ENCODE measurements at places on chromosomes 6 and 20.

GRCh38 chr20:59138114-59138748 lies 25.4 kb upstream of the ZNF831 start:
- no peak for DNase-seq

DNA sequence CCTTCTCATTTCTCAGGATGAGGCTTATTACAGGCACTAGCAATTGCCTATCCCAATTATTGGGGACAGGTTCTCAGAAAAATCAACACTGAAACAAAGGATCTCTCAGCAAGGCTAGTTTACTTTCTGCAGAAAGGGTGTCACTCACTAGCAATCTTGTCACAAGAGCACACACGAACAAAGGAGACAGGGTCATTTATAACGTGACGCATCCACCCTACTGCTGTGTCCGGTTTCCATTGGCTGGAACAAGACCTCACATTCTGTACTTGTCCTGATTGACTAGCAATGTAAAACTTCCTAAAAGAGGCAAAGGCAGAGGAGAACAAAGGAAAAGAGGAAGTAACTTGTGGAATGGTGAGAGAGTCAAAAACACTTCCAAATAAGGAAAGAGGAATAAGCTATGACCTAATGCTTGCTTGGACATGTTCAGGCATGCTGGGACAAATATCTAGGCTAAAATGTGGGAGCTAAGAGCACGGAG lies 160.2 kb upstream of the STXBP5 start:
- DNase-seq = no peak

DNA sequence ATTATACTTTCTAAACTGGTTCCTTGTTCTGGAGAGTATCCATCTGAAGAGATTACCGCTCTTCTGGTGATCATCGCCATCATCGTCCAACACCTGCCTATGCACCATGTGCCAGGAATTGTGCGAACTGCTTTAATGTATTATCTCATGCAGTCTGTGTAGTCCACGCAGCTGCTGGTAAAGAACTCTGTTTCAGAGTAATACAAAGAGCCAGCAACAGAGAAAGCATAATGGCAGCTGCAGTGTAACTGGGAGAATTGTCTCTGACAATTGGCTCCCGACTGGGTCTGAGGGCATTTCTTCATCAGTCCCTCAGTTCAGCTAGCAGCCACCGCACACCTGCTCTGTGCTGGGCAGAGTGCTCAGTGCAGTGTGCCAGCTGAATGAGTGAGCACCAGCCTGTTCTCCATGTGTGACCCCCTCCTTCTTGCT lies 383.4 kb downstream of the GRIK2 start:
- DNase-seq = peak; percentile 10

GRCh38 chr20:4150070-4150441 lies 134.7 kb upstream of the RNF24 start:
- peak; percentile 38 for DNase-seq

GRCh38 chr20:32332614-32333013 lies 25.5 kb upstream of the ASXL1 start:
- no peak for DNase-seq

GRCh38 chr20:37526238-37526838 lies 1.3 kb downstream of the BLCAP start:
- DNase-seq = peak; percentile 49

DNA sequence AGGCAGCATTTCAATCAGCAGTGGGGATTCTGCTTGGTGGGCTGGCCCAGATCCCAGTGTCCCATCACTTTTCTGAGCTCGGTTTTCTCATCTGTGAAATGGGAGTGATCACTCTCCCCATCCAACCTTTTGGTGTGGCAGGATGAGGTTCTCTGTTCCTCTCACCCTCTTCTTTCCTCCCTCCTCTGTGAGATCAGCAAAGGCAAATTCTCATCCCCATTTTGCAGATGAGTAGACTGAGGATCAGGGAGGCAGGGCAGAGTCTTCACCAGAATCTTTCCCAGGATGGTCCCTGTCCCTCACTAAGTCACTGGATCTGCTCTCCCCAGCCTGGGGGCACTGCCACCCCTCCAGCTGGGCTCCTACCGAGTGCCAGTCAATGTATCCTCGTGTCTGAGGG lies 60.6 kb upstream of the SLC32A1 start:
- no peak for DNase-seq

- DNase-seq = peak; percentile 16
Measured at GRCh38 chr6:25389471-25389870, 110.3 kb downstream of the CARMIL1 start.

DNA sequence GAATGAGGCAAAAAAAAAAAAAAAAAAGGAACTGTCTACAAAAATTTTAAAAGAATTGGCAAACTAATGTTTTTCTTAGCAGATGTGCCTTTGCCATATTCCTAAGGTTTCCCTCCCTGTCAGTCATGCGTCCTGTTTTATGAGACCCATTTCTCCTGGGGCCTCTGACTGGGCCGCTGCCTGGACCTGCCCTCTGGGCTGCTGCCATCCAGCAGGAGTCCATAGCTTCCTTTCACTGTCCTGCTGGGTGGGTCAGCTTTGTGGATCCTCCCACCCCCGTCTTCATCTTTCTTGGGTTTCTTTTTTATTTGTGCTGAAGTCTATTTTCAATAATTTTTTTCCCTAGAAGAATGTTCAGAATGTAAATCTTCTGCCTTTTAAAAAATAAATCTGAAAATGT lies 110.8 kb upstream of the SCP2D1 start:
- DNase-seq = peak; percentile 64

- no peak for DNase-seq
Measured at GRCh38 chr20:37797669-37798175, 103.9 kb downstream of the CTNNBL1 start.

DNA sequence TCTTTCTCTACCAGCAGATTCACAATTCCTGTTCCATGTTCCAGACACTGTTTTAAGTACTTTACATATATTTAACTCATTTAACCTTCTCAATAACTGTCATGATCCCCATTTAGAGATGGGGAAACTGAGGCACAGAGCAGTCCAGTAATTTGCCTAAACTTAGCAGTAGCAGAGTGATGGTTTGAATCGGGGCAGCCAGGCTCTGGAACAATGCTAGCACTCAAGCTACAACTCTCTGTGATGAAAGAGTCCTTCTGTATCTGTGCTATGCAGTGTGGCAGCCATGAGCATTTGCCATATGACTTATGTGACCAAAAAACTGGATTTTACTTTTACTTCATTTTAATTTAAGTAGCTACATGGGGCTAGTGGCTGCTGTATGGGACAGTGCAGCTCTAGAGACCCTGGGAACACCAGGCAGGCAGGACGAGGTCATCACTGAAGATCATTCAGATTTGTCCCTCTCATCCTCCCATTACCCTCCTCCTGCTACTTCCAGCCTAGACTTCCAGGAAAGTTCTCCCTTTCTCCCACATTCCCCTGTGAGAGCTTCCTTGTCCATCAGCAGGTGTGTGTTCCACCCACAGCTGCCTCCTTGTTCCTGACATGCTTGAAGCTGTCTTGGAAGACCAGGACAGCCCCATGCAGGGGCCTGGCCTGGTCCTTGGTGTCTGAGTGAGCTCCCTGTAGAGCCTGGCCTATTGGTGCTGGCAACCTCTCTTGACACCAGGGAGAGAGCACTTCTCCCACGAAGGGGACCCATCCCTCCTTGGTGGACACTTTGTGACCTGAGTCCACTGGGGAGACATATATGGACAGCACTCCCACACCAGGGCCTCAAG lies 157.0 kb downstream of the MRPL14 start:
- no peak for DNase-seq

DNA sequence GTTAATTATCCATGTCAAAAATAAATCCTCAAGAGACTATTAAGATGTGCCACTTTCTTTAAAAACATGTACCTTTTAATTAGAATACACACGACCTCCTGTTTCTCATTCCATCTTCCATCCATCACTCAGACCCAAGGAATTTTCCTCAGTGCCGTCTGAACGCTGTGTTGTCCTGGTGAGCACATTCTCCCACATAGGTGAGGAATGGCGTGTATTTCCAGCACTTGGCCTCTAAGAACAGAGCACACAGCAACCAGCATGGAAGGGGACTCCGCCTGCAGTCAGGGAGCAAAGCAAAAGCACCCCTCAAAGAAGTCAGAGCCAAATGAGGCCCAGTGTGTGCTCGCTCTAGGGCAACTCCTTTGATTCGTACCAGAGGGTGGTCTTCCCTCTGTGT lies 45.9 kb downstream of the TBXT start:
- no peak for DNase-seq

All from muscle of back (tissue), 13 donors.